ENCODE measurements at places on chromosomes 7 and 10.

DNA sequence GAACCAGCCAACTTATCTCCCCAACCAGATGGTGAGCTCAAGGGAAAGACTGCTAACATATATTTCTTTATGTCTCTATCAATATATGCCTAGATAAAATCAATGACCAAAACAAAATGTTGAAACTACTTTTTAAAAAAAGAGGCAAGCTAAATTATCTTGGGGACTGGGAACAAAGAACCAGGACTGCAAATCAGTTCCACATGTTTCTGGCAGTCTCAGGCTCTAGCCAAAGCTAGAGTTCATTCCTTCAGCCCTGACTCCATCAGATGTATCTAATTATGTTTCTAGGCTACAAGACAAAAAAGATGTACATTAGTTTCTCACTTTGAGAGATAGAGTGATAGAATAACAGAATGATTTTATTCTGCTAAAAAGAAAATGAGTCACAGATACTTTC lies 1290.3 kb upstream of the SORCS1 start:
- DNase-seq = no peak

- peak; percentile 30 for DNase-seq
These were observed 31.1 kb downstream of the TRIL start for GRCh38 chr7:28926871-28927597.

GRCh38 chr10:4263601-4263921 lies 478.6 kb upstream of the KLF6 start:
- no peak for DNase-seq

- DNase-seq = no peak
These were observed 76.2 kb upstream of the NMT2 start for GRCh38 chr10:15244635-15245197.

DNA sequence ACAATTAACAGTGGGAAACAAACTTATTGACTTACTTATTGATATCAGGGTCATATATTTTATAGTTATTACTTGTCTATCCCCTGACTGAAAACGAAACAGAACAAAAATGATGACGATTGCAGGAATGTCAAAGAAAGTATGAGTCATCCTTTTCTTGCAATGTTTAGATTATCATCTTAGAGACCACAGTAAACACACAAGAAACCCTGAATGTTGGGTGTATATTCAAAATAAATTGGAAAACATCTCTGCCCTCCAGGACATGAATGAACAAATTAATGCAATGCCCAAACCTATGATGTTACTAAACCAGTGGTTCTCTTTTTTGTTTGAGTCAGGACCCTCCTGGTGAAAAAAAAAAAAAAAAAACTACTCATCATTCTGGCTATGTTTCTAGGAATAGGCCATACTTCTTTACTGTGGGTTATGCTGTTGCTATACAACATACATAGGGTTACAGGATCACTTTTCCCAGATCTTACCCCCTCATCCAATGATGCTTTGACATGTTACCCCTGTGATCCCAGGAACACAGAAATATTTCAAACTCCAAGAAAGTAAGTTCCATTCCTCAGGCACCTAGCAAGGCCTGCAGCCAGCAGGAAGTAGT lies 623.4 kb upstream of the IGFBP3 start:
- DNase-seq = no peak

- DNase-seq = no peak
These were observed 421.4 kb upstream of the ZWINT start for GRCh38 chr10:56782503-56782902.

- DNase-seq = no peak
These were observed 95.2 kb upstream of the ODAD2 start for GRCh38 chr10:28094121-28094520.

- no peak for DNase-seq
These were observed 43.9 kb upstream of the GRB10 start for GRCh38 chr7:50826371-50827172.

DNA sequence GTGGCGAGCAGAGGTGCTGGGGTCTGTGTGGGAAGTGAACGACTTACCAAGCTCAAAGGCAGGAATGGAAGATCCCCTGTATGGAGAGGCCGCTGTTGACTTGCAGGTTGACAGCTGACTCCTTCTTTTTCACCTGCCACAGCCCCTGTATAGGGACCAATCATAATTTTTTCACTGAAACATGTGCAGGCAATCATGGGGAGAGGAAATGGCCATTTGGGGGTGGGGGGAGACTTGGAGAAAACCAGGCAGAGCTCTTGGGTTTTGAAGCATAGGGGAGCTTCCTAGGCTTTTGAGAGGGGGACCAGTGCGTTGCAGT lies 101.4 kb downstream of the WDR37 start:
- no peak for DNase-seq

- DNase-seq = no peak
These were observed 1.3 kb downstream of the DDX21 start for GRCh38 chr10:68957284-68957615.

DNA sequence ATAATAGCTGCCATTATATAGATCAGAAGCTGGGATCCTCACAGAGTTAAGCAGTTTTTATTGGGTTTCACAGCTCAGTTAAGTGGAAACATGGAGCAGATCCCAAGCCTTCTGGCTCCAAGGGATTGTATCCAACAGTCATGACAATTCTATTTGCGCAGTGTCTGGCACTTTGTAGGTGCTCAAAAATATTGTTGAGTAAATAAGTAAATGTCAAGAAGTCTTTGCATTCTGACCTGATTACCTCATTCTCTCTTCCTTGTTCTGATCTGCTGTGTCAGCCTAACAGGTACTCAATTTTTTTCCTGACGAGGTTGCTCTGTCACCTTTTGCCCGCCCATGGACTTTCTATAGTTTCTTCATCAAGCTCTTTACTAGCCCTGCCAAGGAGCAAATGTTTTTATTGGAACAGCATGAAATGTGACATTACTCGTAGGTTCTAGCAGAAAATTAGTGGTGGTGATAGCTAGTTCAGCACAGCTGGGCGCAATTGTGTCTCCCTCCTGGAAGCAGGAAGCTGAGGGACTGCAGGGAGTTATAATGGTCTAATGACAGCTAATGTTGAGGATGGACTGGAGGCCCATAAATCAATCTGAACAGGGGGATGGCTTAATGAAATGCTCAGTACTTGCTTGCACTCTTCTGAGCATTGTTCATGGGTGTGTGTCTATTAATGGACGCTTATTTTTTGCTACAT lies 680.2 kb downstream of the CCSER2 start:
- no peak for DNase-seq

DNA sequence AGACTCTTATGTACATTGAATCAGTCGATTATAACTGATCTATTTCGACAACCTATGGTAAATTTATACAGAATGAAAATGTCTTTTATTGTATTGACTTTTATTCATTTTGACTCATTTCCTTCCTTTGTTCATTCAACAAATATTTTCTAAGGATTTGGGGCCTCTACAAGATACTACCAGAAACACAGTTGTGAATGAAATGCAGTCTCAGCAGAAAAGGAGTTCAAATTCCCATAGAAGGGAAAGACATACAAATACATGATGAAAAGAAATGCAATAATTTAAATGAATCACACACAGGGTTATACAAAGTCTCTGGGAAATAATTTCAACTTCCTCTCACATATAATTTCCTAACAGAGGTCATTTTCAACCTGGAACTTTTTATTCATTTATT lies 134.0 kb upstream of the SEMA3A start:
- DNase-seq = no peak

- no peak for DNase-seq
These were observed at the start of gene GRM3 for GRCh38 chr7:86643561-86644281. GRM3 (plus strand) TSS chr7:86643909; CDS start chr7:86765146, 121,237 bp downstream.

- no peak for DNase-seq
These were observed 130.4 kb downstream of the MTERF1 start for GRCh38 chr7:91750091-91750490.

DNA sequence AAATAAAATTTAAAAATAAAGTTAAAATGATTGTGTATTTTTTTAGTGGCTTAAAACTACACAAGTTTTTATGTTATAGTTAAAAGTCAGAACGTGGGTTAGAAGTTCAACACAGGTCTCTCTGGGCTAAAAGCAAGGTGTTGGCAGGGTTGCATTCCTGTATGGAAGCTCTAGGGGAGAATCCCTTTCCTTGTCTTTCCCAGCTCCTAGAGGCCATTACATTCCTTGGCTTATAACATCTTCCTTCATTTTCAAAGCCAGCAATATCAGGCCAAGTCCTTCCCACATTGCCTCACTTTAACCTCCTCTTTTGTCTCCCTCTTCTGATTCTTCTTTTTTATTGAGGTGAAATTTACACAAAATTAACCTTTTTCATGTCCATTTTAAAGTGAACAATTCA lies 52.4 kb upstream of the EEPD1 start:
- DNase-seq = no peak

DNA sequence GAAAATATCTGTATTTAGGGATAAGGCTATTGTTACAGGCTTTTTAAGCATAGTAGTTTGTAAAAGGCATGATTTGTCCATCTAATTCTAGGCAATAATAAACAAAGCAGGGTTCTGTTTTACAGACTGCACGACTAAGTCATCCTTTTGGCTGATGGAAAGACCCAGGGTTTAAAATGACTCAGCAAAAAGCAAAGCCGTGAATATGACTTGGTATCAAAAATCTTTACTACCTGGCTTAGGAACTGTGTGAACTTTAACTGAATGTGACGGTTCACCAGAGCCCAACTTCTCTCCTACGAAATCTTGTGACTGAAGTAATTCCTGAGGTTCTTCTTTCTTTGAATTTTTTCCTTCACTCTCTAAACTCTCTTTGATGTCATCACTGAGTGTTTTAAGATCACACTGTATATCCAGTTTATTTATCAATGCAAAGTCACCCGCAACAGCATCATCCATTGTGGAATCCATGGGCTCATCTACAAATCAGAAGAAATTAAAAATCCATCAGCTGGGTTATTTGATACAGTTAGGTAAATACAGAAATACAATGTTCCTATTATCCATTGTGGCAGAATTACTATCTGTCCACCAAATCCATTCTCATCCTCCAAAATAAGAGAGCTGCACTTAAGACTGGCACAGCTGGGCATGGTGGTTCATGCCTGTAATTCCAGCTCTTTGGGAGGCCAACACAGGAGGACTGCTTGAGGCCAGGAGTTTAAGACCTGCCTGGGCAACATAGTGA lies 17.0 kb downstream of the ATE1 start:
- no peak for DNase-seq

DNA sequence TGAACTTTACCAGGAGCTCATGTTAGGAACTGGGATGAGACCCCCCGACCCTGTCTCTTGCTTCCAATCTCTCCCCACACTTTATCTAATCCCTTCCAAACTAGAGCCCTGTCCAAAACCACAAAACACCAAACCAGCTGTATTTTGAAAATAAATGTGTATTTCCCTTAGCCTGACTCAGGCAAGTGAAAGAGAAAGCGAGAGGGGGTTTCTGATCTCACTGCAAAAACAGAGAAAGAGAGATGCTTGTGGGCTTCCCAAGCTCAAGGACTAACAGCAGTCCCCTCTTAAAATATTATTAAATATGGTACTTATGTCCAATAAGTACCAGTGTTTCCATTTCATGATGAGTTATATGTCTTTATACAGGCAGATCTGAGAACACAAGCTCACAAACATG lies 122.0 kb downstream of the AGMO start:
- DNase-seq = no peak

- no peak for DNase-seq
These were observed 8.1 kb downstream of the CHN2 start for GRCh38 chr7:29202651-29203069.

GRCh38 chr7:133412942-133413341 lies 160.1 kb downstream of the EXOC4 start:
- DNase-seq = no peak

DNA sequence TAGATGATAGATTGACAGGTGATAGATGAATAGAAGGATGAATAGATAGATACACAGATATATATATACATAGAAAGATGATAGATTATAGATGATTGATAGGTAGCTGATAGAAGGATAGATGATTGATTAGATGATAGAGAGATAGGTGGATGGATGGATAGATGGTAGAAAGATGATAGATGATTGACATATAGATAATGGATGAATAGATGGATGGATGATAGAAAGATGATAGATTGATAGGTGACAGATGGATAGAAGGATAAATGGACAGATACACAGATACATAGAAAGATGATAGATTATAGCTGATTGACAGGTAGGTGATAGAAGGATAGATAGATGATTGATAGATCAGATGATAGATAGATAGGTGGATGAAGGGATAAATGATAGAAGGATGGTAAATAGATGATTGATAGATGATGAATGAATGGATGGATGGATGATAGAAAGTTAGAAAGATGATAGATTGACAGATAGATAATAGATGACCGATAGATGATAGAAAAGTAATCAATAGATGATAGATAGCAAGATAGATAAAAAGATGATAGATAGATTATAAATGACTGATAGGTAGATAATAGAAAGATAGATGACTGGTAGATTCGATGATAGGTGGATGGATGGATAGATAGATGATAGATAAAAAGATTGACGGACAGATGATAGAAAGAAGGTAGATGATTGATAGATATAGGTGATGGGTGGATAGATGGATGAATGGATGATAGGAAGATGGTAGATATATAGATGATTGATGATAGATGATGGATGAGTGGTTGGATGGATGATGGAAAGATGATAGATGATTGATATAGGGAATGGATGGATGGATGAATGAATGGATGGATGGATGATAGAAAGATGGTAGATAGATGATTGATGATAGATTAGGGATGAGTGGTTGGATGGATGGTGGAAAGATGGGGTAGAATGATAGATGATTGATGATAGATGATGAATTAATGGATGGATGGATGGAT lies 80.4 kb downstream of the MICALL2 start:
- no peak for DNase-seq

DNA sequence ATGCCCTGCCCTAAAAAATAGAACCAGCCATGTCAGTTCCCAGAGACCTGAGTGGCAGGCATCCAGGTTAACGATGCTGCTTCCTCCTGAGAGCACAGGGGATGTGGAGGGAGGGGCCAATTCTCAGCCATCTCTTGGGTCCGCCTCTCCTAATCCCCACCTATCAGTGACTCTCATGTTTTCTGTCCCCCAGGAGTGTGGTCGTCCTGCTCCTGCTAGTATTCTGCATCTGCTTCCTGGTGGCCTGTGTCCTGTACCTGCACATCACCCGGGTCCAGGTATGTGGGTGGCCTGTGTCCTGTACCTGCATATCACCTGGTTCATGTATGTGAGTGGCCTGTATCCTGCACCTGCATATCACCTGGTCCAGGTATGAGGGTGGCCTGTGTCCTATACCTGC lies 105.3 kb downstream of the ADCY1 start:
- no peak for DNase-seq
